Right renal pelvis (tissue), 4 donors: ENCODE measurements at places on chromosomes 2 and 18.
A peak's percentile ranks its signal among the peaks of the same experiment; 100 is the strongest.

DNA sequence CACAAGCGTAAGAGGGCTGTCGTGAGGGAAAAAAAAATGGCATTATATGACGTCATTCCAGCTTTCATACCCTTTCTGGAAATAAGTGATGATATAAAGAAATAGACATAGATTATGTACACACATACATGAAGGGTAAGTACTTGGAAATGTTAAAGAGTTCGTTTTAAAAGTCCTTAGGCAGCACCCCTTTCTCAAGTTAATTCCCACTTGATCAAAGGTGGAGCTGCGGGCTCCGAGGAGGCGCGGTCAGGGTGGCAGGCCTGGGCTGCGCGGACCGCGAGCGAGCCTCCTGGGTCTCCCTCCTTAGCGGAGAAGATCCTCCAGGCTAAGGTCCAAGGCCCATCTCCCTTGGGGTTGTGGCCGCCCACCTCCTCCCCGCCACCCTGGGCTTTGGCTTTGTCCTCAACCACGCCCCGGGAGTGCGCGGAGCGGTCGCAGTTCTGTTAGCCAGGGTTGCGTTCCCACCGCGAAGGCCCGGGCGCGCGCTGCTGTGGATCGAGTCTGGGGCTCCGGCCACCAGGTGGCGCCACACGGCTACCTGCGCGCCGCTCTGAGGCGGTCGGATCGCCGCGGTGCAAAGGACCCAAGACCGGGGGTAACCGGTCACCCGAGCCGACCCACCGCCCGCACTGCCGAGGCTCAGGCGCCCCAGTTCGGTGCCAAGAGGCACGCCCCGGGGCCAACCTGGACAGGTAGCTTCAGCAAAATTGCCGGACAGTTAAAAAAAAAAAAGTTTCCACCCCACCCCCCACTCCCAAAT lies 66.8 kb downstream of the HNRNPLL start:
- DNase-seq = peak; percentile 53

GRCh38 chr2:111900859-111901258 lies 2.5 kb downstream of the MERTK start:
- DNase-seq = no peak

GRCh38 chr2:106098081-106098480 lies 96.0 kb downstream of the UXS1 start:
- no peak for DNase-seq

- DNase-seq = no peak
These were observed 47.9 kb downstream of the EFR3B start for GRCh38 chr2:25089605-25090315.

- DNase-seq = no peak
These were observed 20.9 kb downstream of the MTERF4 start for GRCh38 chr2:241081190-241081642.

DNA sequence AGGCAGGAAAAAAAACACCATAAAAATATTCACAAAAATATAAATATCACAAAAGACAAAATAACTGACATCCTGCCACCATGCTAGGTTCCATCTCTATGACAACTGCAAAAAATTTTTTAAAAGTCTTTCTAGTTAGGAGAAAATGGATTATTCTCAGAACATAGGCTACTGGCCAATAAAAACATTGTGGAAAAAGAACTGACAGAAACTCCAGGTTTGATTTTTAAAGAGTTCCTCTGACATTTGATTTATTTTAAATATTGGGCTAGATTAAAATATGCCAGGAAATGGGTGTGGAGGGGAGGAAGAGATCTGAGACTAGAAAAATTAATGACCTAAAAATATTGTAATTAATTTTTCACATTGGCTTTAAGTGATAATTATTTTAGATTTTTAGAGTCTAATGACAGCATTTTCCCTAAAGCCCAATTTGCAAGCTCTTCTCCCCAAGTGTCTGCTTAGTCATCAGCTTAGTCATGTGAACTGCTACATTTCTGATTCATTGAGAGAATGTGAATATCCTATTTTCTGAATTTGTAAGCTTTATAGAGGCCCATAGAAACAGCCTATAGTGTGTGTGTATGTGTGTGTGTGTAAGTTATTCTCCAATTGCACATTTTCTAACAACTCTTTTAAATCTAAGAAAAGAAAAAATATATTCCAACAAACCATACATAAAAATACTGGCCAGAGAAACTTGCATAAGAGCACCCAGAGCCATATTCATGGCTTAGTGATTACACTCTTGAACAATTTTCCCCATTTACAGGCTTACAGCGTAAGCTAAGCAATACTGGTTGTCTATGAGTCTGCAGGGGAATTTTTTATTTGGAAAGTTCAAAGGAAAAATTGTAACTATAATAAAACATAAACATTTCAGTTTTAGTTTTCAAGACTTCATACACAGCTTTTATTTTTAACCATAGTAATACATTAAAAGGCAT lies 48.4 kb downstream of the TMEFF2 start:
- no peak for DNase-seq

- DNase-seq = no peak
These were observed 1.7 kb downstream of the PNKD start for GRCh38 chr2:218271865-218272530.

DNA sequence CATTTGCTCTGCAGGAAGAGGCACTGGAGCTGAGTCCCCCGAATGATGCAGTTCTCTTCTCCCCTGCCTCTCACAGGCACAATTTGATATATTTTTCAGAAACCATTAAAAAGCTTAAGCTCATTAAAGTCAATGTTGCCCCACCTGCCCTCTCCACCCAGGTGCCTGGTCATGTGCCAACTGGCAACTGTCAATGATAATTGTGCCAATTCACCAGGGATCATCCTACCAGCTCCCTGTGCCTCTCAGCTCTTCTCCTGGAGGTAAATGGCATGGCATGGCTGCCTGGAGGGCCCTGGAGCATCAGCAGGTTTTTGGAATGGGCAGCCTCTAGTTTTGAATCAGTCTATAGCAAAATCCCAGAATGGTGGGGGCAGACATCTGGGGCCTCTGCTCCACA lies 279.6 kb upstream of the ID2 start:
- no peak for DNase-seq

DNA sequence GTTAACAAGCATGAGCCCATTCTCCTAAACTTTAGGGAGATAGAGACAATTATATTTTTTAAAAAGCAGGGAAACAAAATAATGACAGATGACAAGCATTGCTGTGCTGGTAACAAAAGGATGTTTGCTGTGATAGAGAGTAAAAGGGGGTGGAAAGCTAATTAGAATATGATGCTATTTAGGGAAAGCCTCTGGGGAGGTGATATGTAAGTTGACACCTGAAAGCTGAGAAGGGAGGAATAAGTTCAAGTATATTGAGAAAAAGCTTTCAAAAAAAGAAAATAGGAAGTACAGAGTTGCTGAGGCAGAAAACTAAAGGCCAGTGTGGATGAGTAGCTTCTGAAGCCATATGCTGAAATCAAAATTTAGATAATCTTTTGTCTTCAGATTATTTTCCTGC lies 565.2 kb upstream of the NRXN1 start:
- DNase-seq = no peak
